ENCODE measurements at places on chromosomes 1 and 21.

- no peak for DNase-seq
Observed at GRCh38 chr1:21198929-21199328, 22.2 kb upstream of the EIF4G3 start.

DNA sequence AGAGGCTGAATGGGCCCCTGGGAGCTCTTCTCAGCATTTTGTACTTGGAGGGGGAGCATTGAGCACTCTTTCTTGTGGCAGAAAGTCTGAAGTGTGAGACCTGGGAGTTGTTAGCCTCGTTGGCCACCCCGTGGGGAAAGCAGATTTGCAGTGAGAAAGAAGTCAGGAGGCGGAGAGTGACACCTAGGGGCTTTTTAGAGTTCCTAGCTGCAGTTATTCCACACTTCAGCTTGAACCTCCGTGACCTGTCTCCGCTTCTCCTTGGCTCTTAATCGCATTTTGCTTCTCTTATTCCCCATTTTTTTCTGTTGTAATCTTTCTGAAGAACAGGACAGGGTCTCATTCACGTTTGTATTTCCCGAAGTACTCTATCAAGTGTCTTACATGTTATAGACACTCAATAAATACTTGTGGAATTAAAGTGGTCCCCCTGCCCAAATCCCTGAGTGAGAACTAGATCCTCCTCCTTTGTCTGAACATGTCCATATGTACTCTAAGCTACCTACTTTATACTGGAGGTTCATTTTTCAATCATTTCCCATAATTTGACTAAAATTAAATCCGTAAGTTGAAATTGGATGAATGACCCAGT is 14.5 kb upstream of the C1orf141 start:
- DNase-seq = peak; percentile 17

- DNase-seq = no peak
Observed at GRCh38 chr1:21762022-21762404, 20.9 kb downstream of the USP48 start.

DNA sequence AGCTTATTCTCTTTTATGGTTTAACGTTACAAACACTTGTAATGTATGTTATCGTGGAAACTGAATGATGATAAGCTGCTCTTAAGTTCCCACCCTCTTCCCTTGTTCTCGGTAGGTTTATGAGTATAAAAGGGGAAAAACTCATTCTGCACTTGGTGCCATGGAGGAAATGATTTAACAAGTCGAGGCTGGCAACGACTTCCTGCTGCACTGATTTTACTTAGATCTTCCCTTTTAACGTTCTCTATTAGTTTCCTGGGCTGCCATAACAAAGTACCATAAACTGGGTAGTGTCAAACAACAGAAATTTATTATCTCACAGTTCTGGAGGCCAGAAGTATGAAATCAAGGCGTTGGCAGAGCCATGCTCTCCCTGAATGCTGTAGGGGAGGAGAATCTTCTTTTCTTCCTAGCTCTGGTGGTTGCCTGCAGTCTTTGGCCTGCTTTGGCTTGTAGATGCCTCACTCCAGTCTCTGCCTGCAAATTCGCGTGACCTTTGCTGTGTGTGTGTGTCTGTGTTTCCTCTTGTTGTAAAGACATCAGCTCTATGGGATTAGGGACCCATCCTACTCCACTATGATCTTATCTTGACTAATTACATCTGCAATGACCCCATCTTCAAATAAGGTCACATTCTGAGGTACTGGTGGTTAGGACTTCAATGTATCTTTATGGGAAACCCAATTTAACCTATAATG is 26.3 kb downstream of the HUNK start:
- no peak for DNase-seq

- DNase-seq = no peak
Observed at GRCh38 chr1:222454782-222455181, 93.1 kb downstream of the HHIPL2 start.

DNA sequence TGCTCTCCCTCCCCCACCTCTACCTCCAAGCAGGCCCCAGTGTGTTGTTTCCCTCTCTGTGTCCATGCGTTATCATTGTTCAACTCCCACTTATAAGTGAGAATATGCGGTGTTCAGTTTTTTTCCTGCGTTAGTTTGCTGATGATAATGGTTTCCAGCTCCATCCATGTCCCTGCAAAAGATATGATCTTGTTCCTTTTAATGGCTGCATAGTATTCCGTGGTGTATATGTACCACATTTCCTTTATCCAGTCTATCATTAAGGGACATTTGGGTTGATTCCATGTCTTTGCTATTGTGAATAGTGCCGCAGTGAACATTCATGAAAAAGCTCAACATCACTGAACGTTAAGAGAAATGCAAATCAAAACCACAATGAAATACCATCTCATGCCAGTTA is 58.6 kb downstream of the DNAH14 start:
- DNase-seq = no peak

- DNase-seq = no peak
Observed at GRCh38 chr1:72485801-72486200, 203.5 kb upstream of the NEGR1 start.

GRCh38 chr1:186214791-186215190 is 160.3 kb downstream of the TPR start:
- DNase-seq = no peak

GRCh38 chr21:34073749-34074282 is 438 bp downstream of the MRPS6 start:
- DNase-seq = no peak
